ENCODE measurements at places on chromosomes 7 and 10.
A peak's percentile ranks its signal among the peaks of the same experiment; 100 is the strongest.

- no peak for DNase-seq
Observed at GRCh38 chr10:31687663-31688482, 240.8 kb downstream of the ARHGAP12 start.

DNA sequence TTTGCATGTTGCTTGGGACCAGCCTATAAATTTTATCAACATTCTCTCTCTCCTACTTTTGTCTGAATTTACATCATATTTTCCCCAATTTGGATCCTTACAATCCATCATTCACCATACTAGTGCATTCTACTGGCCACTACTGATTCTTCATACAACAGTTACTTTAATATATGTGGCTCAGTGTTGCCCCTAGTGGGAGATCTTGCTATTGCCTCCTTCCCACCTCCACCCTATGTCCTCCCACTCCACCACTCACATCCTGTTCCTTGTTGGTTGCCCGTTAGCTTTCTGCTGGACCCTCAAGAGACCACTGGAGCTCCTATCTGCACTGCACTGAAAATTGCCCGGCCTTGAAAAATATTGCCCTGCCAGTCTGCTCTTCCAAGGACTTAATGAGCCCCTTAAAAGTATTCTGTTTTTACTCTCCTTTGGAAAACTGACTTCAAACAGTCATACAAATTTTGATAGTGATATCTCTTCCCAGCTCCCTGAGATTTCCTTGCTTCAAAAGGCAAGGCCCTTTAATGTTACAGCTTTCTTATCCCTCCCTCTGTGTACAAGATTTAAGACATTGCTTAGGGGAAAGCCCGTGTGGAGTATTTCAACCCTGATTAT lies 243.2 kb upstream of the TMEM229A start:
- DNase-seq = peak; percentile 26

- peak; percentile 45 for DNase-seq
Observed at GRCh38 chr10:75955973-75956502, 524.6 kb downstream of the LRMDA start.

GRCh38 chr10:18658271-18659124 lies 733 bp upstream of the ARL5B start:
- no peak for DNase-seq

DNA sequence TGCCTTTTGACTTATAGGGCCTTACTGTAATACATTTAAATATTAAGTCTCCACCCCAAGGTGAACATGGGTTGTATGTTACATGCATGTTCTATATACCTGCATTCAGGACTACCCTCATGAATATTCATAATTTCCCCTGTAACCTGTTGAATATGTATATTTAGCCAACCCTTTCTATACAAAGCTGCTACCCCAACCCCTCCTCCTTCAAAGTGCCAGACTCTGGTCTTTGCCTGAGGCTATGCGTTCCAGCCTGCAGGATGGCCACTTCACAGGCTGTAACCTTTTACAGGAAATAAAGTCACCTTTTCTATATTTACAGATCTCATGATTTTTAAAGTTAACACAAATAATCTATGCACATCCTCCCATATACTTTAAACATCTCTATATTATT lies 10.1 kb upstream of the UNC5B start:
- no peak for DNase-seq

GRCh38 chr10:59310324-59310914 lies 51.9 kb downstream of the FAM13C start:
- DNase-seq = no peak

DNA sequence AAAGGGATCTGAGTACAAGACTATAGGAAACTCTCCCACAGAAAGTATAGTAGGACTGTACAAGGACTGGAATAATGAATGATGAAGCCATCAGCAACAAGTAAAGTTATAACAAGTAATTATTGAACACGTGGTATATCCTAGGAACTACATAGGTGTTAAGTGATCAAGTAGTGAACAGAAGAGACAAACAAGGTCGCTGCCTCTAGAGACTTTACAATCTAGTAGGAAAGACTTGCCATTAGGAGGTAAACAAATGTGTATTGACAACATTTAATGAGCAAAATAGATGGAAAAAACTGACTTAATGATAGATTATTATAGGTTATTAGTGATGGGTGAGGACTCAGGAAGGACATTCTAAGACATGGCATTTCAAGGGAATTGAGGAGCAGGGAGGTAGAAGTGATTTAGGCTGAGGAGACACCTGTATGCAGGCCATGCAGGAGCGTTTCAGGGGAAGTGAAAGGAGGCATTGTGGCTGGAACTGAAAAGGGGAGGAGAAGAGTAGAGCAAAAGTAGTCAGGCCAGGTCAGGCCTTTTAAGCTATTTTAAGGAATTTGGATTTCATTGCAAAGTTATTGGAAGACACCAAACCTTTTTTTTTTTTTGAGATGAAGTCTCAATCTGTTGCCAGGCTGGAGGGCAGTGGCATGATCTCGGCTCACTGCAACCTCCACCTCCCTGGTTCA lies 8.5 kb upstream of the GLCCI1 start:
- no peak for DNase-seq

DNA sequence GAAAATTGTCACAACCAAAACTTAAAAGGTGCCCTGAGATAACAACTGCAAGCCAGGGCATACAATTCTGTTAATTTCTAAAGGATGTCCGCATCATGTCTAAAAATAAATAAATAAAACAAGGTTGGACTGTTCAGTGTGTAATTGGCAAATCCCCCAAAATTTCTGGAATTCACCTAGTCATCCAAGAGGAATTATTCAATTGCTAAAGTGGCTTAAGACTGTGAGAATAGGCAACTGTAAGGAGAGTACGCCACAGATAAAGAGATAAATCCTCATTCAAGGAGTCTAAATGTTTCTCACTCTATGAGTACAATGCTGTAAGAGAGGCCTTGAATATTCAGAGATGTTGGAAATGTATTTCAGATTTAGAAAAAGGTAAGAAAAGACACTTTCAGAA lies 37.2 kb downstream of the PIK3AP1 start:
- no peak for DNase-seq

- DNase-seq = no peak
Observed at GRCh38 chr7:70571961-70572360, 560.0 kb upstream of the GALNT17 start.

GRCh38 chr7:70285187-70285586 lies 686.9 kb downstream of the AUTS2 start:
- no peak for DNase-seq

GRCh38 chr7:103382032-103382402 lies 34.6 kb downstream of the PSMC2 start:
- DNase-seq = no peak

- peak; percentile 64 for DNase-seq
Observed at GRCh38 chr7:101507791-101508252, 121.3 kb downstream of the MYL10 start.

DNA sequence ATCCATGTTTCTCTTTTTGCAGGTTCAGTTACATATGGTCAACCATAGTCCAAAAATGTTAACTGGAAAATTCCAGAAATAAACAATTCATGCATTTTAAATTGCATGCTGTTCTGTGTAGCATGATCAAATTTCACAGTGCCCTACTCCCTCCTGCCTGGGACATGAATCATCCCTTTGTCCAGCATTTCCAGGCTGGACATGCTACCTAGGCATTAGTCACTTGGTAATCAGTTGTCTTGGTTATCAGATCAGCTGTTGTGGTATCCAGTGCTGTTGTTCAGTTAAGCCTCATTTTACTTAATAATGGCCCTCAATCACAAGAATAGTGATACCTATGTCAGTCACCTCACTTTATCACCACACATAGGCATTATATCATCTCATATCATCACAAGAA lies 7.3 kb upstream of the PNLIP start:
- no peak for DNase-seq

GRCh38 chr10:27699776-27700175 lies 45.8 kb downstream of the MKX start:
- DNase-seq = no peak

DNA sequence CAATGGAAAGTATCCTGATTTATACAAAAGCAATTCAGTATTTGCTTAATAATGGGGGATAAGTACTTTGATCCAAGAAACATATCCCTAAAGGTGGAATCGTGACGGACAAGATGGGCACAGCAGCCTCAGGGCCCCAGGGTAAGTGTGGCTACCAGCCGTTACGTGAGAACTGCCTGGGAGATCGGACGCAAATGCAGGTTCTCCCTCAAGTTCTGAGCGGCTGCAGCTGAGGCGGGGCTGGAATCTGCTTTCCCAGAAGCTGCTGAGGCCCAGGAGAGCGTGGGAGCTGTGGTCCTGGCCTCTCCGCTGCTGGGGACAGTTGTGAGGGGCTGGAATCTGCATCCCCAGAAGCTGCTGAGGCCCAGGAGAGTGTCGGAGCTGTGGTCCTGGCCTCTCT lies 13.5 kb downstream of the FOXL3 start:
- DNase-seq = no peak

GRCh38 chr7:106183952-106184351 lies 71.8 kb upstream of the SYPL1 start:
- DNase-seq = peak; percentile 32

GRCh38 chr10:98470850-98471249 lies 24.1 kb upstream of the HPS1 start:
- no peak for DNase-seq

- DNase-seq = no peak
Observed at GRCh38 chr10:23120001-23120934, 24.9 kb downstream of the MSRB2 start.

DNA sequence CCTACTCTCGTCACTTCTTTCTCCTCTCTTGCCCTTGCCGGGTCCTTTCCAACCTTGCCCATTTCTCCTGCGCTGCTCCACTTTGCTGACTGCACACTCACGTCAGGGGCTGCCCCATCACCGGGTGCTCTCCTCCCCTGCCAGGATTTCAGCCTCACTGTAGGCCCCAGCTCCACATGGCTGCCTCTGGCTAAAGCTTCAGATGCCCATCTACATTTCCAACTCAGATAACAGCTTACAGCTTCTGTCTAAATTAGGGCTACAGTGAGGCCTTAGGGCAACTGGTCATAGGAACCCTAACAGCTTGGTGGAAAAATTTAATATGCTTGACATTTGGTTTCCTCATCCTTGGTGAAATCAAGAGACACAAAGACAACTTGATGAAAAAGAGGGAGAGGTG lies 25.9 kb downstream of the C10orf120 start:
- no peak for DNase-seq
